ENCODE measurements at places on chromosomes 3 and 15.
A peak's percentile ranks its signal among the peaks of the same experiment; 100 is the strongest.

DNA sequence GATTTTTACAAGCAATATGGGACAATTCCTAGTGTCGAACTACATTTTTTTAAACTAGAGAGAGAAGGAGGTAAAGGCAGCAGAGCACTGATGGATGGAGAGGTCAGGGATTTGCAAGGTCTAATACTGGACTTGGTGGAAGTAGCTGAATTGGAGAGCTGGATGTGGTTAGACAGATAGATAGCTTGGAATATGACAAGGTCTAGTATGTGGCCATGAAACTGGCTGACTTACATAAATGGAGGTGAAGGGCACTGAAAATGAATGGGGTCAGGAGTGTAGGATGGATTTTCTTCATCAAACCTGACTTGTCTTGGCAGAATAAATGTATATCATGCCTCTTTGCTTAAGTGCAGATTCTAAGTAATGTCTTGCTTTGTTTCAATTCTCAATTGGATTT is 10.1 kb upstream of the RTP4 start:
- no peak for DNase-seq

DNA sequence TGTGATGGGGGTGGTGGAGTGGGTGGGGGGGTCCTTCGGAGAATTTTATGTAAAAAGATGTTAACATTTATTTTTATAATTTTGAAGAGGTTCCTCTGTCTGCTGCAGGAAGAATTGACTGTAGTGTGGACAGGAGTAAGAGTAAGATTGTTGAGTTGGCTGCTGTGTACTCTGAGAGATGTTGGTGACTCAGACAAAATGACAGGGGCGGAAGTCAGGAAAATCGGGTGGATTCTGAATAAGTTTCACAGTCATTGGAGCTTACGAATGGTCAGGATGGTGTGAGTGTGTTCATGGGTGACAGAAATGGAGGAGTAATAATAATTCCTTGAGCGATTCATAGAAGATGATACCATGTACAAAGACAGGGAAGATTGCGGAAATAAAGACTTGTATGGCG is 420.0 kb downstream of the ROBO2 start:
- no peak for DNase-seq

DNA sequence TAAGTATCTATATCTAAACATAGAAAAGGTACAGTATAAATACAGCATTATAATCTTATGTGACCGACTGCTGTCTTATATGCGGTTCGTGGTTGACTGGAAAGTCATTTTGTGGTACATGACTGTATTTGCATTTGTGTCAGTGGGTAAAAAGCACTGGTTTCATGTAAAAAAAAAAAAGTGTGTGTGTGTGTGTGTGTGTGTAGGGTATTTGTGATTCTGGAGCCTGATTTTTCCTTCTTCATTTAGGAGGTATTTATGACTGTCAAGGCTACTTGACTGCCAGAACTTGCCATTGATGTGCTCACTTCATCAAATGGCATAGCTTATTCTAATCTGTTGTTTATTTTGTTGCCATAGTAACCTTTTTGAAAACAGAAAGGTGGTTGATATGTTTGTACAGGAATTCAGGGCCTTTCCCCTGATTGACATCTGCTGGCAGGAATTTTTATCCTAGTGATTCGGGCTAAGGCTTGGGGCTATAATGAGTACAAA is 63.2 kb downstream of the AKAP13 start:
- no peak for DNase-seq

DNA sequence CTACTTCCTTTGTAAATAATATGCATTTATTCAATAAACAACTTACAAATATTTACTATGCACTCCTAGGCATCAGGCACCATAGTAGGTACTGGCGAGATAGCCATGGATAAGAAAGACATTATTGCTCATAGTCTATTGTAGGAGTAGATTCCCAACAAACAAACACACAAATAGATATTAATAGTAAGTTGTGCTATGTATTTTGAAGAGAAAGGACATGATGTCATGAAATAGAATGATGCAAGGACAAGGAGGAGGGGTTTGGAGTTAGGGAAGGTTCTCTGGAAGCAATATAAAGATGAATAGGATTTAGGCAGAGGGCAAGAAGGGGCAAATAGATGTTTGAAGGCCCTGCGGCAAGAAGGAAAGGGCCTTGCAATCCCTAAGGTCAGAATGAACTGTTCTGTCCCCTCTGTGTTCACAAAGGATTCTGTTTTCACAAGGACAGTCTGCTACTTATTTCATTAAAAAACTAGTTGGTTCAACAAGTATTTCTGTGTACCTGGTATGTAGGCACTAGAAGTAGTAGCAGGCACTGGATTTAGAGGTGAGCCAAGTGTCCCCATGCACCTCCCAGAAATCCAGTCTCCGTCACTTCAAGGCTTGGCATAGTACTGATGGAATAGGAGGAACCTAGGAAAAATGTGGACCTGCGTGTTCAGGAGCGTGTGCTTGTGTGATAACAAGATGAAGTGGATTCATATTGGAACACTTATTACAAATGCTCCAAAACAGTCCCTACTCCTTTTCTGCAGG is 231.8 kb upstream of the TPRG1 start:
- DNase-seq, result peak; percentile 71

DNA sequence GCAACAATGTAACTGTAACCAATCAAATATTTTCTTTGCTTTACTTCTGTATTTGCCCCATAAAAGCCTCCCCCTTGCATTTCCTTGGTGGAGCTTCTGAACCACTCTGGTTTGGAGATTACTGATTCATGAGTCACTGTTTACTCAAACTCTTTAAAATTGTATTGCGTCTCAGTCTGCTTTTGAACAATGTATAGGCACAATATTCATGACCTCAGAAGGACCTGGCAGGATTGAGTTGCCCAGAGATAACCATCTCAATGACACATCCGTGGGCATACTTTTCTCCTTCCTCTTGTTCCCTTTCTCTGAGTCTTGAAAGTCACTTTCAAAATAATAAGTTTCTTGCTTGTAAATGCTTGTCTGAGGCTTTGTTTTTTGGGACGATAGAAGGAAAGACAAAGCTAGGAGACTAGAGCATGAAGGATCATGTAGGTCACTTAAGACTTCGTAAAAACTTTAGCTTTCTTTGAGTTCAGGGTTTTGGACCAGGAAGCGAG is 57.1 kb upstream of the POU1F1 start:
- peak; percentile 2 for DNase-seq

- DNase-seq, result no peak
Measured at GRCh38 chr3:171904829-171905228, 61.7 kb downstream of the TMEM212 start.

DNA sequence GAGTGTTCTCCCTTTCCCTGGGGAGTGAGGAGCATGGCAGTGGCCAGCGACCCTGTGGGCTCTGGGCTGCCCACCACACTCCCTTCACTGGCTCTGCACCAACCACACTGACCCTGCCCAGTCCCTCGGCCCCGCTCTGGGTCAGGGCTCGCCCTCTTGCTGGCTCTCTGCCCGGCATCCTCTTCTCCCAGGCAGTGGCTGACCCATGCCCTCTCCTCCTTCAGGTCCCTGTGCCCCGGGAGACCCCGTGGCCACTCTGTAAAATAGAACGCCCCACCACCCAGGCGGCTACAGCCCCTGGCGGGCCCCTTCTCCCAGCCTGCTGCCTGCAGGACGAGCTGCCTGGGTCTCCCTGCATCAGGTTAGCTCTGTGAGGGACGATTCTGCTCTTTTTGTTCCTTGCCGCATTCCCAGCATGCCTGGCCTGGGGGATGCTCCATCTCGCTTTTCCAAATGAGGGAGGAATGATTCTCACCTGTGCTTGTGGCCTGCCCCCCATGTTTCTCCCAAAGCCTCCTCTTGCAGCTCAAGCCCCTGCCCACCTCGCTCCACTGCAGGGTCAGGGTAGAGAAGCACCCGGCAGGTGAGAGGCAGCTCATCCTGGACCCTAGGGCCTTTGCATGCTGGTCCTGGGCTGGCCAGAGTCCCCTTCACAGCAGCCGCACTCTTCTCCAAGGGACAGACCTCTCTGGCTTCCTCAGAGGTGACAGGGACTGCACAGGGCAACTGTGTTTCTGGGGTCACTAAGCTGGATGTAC is 14.5 kb upstream of the CFAP100 start:
- DNase-seq, result no peak

- no peak for DNase-seq
Measured at GRCh38 chr3:13110678-13111116, 37.5 kb upstream of the IQSEC1 start.

DNA sequence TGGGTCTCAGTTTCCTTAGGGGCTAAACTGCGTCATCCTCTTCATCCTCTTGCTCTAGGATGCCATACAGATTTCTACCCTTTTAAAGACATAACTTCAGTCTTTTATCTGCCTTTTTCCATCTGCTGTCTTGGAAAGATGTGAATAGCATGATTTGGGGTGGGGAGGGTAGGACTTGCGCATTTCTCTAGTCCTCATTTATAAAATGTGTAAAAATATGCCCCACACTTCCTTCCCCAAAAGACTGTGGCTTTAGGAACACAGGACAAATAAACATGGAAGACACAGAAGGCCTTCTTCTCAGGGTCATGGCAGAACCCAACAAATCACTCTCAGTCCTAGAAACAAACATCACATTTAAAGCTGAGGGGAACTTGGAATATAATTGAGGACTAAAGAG is 48.4 kb upstream of the BCL6 start:
- DNase-seq, result no peak

GRCh38 chr3:106299300-106300098 is 430.7 kb upstream of the CBLB start:
- no peak for DNase-seq

- no peak for DNase-seq
Measured at GRCh38 chr3:50303013-50303815, at the start of gene HYAL1. HYAL1 (minus strand) TSS chr3:50303574; CDS start chr3:50302956, 618 bp downstream.

- DNase-seq, result no peak
Measured at GRCh38 chr3:165744025-165744424, 93.2 kb downstream of the BCHE start.

DNA sequence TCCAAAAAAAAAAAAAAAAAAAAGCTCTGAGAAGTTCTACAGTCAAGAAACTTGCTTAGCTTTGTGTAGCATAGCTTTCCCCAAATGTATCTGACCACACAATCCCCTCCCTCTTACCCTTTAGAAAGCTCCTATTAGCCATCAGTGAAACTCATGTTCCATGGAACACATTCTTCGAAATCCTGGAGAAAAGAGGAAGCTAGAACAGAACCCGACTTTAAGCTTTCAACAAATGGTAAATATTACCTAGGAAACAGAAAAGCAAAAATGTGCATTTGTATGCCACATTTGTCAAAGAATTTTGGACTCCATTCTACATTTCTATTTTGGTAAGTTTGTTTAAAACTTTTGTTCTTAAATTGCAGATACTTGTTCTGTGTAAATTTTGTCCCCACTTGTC is 17.4 kb upstream of the CRTC3 start:
- no peak for DNase-seq

DNA sequence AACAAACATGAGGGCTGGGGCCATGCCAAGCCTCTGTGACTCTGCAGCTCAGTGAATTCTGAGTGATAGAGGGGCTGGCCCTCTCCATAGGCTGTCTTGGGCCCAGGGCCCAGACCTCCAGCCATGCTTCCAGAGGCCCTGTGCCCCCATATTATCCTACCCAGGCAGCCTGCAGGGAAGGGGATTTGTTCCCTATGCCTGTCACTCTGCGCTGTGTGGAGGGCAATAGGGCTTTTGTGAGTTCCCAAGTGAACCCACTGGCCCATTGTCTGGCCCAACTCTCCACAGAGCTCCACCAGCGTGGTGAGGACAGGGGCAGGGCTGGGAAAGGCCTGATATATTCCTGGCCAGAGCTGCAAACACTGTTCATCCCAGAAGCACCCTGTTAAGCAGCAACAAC is 113.2 kb downstream of the EPHB1 start:
- DNase-seq, result no peak

DNA sequence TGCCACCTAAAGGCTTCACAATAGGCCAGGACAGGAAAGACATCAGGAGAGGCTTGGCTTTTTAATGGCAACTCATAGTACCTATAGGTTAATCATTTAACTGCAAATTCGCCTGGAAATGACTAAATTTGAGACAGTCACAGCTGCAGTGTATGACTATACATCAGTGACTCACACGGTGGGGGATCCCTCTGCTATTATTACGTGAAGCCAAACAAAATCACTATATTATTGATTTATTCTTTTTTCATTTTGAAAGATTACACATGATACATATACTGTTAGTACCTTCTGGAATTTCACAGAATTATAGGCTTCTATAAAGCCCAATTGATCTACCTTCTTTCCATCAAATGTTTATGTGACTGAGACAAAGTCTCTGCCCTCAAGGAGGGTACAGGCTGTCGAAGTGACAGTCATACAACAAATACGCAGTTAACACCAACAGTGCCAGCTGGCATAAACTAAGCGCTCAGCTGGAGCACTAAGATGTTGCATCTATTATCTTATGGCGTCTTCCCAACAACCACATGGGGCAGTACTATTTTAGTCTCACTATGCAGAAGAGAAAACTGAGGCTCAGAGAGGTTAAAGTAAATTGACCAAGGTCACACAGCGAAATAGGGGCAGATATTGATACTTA is 82.0 kb upstream of the LMOD3 start:
- DNase-seq, result no peak

Measured in inflammatory macrophage treated with lipopolysaccharide for 4 hours (primary cell).